ENCODE measurements at places on chromosomes 7 and 10.

- DNase-seq: no peak
Measured at GRCh38 chr7:36088553-36088952, 64.5 kb upstream of the EEPD1 start.

- DNase-seq: no peak
Measured at GRCh38 chr10:4196771-4197390, 411.9 kb upstream of the KLF6 start.

DNA sequence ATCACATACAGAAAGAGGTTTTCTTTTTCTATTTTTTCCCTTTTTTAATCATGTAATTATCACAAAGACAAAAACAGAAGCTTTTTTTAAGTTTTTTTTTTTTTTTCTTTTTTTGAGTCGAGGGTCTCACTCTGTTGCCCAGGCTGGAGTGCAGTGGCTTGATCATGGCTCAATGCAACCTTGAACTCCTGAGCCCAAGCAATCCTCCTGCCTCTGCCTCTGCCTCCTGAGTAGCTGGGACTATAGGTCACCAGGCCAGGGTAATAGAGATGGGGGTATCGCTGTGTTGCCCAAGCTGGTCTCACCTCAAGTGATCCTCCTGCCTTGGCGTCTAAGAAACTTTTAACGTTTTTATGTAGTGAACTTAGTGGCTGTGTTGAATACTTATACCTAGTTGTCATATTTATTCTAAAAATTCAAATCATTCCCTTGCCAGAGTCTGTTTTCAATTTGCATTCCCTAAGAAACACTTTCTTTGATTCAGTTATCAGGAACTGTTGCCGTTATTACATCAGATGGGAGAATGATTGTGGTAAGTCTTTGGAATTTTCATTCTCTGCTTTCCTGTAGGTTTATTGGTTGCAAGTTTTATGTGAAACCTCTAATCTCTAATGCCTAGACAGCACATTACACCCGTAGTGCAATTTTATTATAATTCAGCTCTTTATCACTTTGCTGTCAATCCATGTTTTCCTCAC, 1.3 kb downstream of the LSM8 start:
- peak; percentile 31 for DNase-seq

DNA sequence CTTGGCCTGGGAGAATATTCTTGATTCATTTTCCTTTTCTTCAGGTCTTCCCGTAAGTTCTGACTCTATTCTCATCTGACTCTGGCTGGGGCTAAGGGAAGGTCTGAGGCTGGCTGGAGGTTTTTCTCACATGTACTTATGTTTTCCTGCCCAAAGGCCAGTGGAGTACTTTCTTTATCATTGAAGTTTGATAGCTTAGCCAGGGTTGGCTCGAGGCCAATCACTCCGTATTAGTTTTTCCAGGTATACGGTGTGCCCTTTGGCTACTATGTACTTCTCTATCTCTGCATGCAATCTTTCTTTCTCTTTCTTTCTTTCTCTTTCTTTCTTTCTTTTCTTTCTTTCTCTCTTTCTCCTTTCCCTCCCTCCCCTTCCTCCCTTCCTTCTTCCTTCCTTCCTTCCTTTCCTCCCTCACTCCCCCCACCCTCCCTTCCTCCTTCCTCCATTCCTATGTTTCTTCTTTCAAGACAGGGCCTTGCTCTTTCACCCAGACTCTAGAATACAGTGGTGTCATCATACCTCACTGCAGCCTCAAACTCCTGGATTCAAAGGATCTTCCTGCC, 26.8 kb upstream of the VKORC1L1 start:
- DNase-seq: no peak

GRCh38 chr10:98415731-98416119, 743 bp upstream of the PYROXD2 start:
- DNase-seq: no peak

- no peak for DNase-seq
Measured at GRCh38 chr10:72464438-72464837, 109.7 kb upstream of the DNAJB12 start.

GRCh38 chr7:148031811-148032210, 558.8 kb upstream of the C7orf33 start:
- no peak for DNase-seq

Data from AG04449 (cell line).